Pancreas (tissue), 10 donors: ENCODE measurements at places on chromosomes 12 and 14. TPM values are rescaled to one million over a fixed set of nuclear protein-coding genes. Genes with fewer than 3 reads are reported as not detected.

The RHEBL1 gene
- total RNA-seq: not detected

The KCNMB4 gene
- total RNA-seq: 0.12 TPM

The YY1 gene
- total RNA-seq: 27.0 TPM

The INSM2 gene
- total RNA-seq: not detected

GRCh38 chr12:102008615-102009126 is 53.1 kb downstream of the WASHC3 start:
- no peak for DNase-seq
- H3K4me1 ChIP-seq: no peaks in the 10 kb centered on the region
- H3K4me3 ChIP-seq: no peak overlapping the region
- no peaks in the 10 kb centered on the region for H3K27me3 ChIP-seq
- no peak overlapping the region for H3K27ac ChIP-seq

DNA sequence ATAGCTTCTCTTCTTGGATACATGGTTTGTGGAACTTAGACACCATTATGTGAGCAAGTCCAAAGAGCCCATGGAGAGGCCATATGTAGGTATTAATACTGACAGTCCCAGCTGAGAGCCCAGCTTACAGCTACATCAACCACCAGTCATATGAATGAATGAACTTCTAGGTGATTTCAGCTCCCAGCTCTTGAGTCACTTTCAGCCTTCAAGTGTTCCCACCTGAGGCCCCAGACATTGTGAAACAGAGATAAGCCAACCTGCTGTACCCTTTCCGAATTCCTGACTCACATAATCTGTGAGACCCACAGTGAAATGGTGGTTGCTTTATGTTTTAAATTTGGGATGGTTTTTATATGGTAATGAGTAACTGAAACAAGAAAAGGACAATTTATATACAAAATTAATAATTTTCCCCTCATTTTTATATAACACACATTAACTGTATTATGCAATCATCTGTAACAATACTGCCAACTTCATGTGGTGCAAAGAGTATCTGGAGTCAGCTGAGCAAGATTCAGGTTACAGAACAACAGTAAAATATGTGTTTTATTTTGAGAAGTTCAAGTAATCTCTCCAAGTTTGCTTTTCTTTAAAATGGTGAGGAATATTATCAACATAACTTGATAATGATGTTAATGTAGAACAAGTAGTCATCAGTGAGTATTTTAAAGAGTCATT is 27.7 kb upstream of the FBXO33 start:
- H3K4me3 ChIP-seq: no peak overlapping the region
- DNase-seq: no peak
- H3K27ac ChIP-seq: no peak overlapping the region
- no peaks in the 10 kb centered on the region for H3K4me1 ChIP-seq

DNA sequence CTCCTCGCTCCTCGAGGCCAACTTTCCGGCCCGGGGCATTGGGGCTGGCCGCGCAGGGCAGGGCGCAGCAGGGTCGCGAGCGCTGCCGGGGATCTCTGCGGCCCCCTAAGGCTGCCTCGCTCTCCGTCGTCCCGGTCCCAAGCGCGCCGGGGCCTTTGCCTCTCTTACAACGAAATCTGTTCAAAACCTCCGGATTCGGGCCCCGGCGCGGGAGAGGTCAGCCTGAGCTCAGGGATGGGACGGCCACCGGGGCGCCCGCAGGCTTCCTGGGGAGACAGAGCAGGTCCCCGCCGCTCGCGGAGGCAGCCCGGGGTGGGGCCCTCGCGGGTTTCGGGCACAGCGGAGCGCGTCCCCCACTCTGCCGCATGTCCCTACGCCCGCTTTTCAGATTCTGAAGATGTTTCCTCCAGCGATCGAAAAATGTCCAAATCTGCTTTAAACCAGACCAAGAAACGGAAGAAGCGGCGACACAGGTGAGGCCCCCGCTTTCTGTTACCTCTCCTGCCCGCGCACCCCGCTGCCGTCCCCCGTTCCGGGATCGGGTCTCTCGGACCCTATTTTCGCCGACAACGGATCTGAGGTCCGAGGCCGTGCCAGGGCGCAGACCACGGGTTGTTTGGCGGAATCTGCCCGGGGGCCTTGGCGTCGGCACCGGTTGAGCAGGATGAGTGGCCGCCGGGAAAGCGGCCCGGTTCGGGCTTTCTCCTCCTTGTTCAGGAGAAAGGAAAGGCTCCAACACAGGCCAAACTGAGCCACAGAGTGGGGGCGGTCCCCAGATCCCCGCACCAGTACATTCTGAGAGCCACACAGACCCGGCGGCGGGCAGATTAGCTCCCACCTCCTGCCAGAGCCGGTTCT is 1.8 kb downstream of the VSX2 start:
- H3K4me3 ChIP-seq: peak overlapping the region; percentile 33
- H3K27ac ChIP-seq: no peak overlapping the region
- H3K27me3 ChIP-seq: peaks cover 45% of the 10 kb centered on the region
- no peak for DNase-seq
- H3K4me1 ChIP-seq: peaks cover 16% of the 10 kb centered on the region
- H3K36me3 ChIP-seq: no peaks in the 10 kb centered on the region

DNA sequence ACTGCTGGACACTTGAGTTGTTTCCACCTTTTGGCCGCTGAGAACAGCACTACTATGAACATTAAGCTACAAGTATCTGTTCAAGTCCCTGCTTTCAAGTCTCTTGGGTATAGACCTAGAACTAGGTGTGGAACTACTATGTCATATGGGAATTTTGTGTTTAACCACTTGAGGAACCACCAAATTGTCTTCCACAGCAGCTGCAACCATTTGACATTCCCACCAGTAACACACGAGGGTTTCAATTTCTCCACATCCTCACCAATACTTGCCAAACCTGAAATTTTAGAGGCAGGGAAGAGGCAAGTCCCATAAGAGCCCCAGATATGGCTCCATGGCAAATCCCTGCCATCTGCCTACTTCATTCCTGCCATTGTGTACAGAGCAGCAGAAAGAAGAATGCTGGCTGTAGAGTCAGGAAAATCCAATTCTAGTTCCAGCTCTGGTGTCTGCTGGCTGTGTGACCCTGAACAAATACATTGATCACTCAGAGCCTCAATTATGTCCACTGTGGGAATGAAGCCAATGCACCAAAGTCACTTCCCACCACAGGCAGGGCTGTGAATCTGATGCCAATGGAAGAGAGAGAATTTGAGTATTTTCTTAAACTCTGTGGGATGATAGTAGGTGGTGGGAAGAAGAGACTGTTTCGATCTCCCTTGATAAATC is 17.8 kb downstream of the PITPNM2 start:
- H3K4me1 ChIP-seq: no peaks in the 10 kb centered on the region
- no peak for DNase-seq
- H3K36me3 ChIP-seq: no peaks in the 10 kb centered on the region

The GPRC5D gene
- total RNA-seq: not detected

The RHOJ gene
- total RNA-seq: 1.9 TPM

The EPYC gene
- total RNA-seq: not detected

DNA sequence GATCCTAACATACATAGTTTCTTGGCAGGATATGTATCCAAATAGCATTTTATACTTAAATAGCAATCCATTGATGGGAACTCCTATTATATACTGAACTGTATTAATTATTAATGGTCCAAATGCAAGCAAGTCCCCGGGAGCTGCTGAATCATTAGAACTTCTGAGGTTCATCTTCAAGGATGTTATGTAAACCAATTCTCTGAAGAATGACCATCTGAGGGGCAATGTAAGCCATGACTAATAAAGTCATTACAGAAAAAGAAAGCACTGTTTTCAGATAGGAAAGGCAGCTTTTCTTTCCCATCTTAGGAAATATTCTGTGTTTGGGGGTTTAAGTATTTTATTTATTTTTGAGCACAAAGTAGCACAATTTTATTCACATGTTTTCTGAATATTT is 166.1 kb upstream of the SLC16A7 start:
- H3K36me3 ChIP-seq: no peaks in the 10 kb centered on the region
- no peak overlapping the region for H3K4me3 ChIP-seq
- H3K27me3 ChIP-seq: no peaks in the 10 kb centered on the region
- no peak for DNase-seq
- H3K27ac ChIP-seq: no peak overlapping the region

DNA sequence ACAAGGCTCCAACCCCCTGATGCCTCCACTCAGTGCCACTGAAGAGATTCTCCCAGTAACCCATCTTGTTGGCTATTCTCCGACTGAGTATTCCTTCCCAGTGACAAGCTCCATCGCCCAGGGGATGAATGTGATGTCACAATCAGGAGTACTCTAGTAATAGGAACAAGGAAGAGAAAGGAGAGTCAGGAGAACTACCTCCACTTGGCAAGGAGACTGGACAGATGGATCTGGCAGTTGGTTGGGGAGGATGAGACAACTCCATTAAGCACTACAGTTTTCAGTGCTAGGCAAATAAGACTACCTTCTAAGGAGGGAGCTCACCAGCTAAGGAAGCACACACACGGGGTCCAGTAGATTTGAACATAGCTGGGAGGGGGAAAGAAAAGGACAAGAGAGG is 5.3 kb downstream of the RNF41 start:
- no peaks in the 10 kb centered on the region for H3K27me3 ChIP-seq
- no peak overlapping the region for H3K4me3 ChIP-seq
- H3K36me3 ChIP-seq: peaks cover 25% of the 10 kb centered on the region
- no peak for DNase-seq
- H3K4me1 ChIP-seq: no peaks in the 10 kb centered on the region

DNA sequence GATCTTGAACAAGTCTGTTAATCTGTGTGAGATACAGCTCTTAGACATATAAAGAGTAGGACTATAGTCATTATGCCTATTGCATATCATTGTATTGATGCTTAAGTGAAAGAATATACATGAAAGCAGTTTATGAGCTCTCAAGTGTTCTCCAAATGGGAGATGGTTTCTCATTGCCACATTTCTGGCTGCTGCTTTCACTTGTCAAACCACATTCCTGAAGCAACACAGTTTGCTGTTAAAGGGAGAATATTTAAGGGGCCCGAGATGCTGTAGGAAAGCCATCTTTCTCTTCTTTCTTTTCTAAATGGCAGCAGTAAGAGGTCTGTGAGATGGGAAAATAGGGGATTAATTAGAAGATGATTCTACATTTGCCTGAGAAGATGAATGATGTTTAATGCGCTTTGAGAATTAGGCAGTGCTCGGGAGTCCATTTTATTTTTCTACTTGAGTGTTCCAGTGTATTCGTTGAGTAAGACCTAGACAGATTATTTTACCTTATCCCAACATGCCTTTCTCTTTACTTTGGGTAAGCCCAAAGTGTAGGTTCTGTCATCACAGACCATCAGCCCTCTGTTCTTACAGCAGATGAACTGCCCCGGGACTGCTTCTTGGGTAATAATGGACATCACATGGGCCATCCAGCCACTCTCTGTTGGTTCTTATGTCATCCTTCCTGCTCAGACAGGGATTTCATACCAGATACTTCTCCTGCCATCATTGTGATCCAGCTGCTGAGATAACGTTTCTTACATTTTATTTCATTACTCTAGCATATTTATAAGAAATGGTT is 35.6 kb downstream of the ANO4 start:
- no peaks in the 10 kb centered on the region for H3K4me1 ChIP-seq
- DNase-seq: no peak

The BCL2L2 gene
- total RNA-seq: 25.9 TPM

The PLEKHG7 gene
- 0.55 TPM for total RNA-seq

DNA sequence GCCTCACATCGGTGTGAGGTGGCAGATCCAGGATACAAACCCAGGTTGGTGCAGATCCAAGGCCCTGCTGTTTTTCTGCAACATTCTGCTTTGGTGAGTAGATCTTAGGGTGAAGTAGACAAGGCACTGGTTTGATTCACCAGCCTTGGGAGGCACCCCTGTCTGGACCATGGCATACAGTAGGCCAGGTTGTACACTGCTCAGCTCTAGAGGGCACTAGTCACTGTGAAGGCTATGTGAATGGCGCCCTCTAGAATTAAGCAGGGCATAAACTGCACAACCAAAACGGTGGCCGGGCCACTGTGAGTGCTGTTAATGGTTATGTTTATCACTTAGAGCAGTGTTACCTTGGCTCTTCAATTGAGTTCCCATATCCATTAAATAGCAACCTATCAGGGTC is 280.6 kb upstream of the PWP1 start:
- no peaks in the 10 kb centered on the region for H3K4me1 ChIP-seq
- no peak for DNase-seq
- H3K27ac ChIP-seq: no peak overlapping the region
- H3K36me3 ChIP-seq: no peaks in the 10 kb centered on the region
- no peaks in the 10 kb centered on the region for H3K27me3 ChIP-seq

GRCh38 chr14:99516156-99516870 is 35.1 kb downstream of the CCNK start:
- H3K27me3 ChIP-seq: no peaks in the 10 kb centered on the region
- H3K4me1 ChIP-seq: no peaks in the 10 kb centered on the region
- no peak overlapping the region for H3K27ac ChIP-seq
- H3K36me3 ChIP-seq: peaks cover 9% of the 10 kb centered on the region
- no peak overlapping the region for H3K4me3 ChIP-seq
- DNase-seq: peak; percentile 69
